Femur (tissue), 1 donor: ENCODE measurements at places on chromosomes 2 and 18.
A peak's percentile ranks its signal among the peaks of the same experiment; 100 is the strongest.

- no peak for DNase-seq
These were observed 30.6 kb downstream of the PTGR3 start for GRCh38 chr18:75178376-75178775.

DNA sequence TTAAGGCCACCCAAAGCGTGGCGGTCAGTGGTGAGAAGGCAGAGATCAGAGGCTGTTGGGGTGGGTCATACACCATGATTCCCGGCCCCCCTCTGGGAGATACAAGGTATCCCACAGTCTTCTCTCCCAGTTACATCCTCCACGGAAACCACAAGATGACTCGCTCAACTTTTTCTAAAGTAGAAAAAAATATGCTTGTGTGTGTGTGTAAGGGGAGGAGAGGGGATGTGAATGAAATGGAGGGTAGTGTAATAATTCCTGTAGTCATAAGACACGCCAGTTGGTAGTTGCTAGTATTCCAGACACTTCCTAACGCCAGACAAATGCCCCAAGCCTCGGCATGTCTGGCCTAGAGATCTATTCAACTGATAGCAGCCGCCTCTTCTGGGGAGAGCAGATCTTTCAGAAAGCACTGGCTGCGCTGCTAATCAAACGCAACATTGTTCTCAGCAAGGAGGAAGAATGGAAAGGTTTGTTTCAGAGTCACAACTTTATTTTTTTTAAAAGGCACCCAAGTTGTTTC lies 143.5 kb downstream of the TGIF1 start:
- DNase-seq, result peak; percentile 43

GRCh38 chr2:96143231-96143847 lies 1.9 kb downstream of the DUSP2 start:
- no peak for DNase-seq

GRCh38 chr2:85428343-85428881 lies 9.9 kb downstream of the SH2D6 start:
- no peak for DNase-seq

GRCh38 chr2:196233805-196234475 lies 62.6 kb upstream of the STK17B start:
- no peak for DNase-seq

DNA sequence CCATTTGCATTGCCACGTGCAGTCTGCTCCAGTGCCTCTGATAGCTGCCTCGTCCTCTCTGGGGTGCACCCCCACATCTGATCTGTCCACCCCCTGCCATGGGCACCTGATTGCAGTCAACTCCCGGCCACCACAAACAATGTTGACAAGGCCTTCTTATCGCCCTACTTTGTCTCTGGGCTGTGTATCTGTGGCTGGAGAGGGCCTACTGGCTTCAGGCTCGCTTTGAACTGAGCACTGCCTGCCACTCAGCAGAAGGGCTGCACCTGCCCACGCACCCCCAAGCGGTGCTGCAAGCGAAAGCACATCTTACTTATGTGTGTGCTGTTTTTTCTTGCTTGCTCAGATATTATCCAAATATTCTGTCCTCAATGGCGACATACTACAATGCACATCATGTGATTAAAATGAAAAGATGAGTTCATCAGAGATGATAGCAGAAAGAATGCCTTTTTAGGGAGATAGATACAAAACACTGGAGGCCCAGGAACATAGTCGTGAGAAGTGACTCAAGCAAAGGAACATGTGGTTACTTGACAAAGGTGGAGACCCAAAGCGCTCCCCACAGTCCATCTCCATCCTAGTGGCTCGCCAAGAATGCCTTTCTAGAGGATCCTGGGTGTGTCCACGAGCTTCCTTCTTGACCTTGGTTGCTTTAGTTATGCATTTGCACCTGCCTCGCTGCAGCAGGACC lies 28.8 kb downstream of the FBLN7 start:
- no peak for DNase-seq

DNA sequence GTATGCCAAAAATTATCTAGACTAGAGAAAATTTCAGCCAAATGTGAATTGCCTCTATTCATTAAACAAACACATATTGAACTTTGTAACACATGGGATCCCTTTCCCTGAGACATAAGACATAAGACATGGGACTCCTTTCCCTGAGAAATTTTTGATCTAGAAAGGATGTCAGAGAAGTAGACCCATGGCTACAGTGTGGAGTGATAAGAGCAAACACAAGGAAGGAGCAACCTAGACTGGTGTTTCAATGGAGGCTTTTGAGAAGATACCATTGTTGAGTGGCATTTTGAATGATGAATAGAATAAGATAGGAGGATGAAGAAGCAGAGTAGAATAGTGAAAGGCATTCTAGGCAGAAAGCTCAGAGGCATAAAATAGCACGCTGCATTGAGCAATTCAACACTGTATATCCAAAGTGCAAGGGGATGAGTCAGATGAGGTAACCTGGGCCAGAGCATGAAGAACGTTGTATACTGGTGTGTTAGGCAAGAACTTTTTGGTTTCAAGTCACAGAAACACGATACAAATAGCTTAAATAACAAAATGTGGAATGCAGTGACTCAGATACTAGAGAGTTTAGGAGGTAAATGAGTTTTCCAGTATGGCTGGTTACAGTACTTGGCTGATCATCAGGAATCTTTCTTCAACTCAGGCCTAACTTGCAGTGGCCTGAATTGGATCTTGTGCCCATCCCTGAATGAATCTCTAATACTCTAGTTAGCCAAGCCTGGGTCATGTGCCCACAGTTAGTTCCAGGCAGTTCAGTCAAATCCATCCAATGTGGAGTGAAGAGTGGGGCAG lies 129.8 kb upstream of the TANK start:
- no peak for DNase-seq

DNA sequence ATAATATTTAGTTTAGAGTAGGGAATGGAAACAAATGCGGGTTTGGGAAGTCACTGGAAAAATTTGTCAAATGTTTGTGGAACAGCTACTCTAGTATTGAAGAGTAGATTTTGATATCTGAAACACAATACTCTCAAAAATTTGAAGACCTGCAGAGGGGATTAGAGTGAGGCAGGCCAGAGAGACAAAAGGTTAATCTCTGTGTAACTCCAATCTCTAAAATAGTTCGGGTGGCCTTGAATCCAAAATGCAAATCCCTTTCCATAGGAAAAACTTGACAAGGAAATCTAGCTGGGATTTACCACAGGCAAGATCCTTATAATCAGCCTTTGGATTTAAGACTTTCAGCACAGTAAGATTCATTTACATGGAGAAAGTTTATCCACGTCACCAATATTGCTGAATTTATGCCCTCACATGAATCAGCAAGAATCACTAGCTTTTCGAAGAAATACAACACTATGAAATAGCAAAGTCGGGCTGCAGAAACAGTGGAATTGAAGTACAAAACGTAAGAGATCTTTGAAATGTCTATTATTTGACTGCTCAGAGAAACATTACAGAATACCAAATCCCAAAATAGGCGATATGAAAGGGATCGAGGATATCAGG lies 423.7 kb upstream of the ZNF804A start:
- no peak for DNase-seq

DNA sequence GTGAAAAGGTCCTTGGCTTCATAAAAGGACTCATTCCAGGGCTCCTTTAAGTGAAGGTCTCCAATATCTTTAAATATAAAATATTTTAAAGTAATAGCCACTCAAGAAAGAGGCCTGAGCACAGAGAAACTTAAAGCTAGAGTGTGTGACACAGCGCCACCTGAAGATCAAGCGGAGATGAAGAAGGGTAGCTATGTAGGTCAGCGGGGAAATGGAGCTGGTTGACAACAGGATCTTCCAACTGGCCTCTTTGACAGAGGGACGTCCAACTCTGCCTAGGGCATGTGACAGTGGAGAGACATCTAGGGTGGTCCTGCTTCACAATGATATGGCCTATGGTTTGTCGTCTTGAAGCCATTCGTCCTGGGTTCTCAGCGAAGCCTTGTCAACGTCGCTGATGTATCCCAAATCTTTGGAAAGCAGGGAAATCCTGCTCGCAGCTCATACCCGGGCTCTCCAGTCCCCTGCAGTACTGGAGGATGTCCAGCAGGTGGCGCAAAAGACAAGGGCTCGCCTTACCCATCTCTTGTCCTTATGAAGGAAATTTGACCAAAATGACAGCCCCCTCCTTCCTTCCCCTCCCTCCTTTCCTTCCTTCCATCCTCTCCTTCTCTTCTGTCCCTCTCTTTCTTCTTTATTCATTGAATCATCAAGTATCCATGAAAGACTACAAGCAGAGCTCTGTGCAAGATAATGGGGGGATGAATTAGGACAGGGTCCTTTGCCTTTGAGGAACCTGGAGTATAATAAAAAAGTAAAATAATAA lies 59.6 kb downstream of the LONRF2 start:
- DNase-seq, result peak; percentile 80

- no peak for DNase-seq
These were observed 68.9 kb upstream of the CAB39 start for GRCh38 chr2:230643576-230644291.

GRCh38 chr2:169415233-169415748 lies 53.0 kb upstream of the LRP2 start:
- no peak for DNase-seq

DNA sequence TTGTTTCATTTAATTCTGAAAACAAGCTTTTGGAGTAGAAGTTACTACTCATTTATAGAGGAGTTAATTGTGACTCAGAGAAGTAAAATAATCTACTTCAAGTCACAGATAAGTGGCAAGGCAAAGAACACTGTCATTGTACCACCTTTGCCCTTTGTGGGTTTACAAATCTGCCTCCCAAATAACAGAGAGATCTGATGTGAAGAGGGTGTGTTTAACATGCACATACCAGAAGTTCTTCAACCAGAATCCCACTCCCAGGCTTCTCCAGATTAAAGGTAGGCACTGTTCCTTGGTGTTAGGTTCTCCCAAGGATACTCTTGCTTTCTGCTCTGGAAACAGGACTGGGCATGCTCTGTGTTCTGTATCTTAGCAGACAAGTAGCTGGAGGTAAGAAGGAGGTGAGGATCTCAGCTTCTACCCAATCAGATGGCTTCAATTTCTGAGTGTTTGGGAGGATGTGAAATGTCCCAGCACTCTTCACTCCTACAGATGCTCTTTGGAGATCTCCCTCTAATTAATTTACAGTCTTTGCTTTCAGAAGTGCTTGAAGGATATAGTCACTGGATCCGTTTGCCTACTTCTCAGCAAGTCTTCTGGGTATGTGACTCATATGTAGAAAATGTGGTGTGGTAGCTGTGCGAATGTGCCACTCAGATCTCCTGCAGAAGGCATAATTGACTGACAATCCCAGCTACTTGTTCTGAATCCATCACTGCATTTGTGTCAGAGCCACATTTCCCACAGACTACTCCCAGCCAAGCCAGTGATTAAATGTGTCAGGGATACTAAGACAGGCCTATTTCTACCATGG lies 111.1 kb downstream of the KLHL14 start:
- DNase-seq, result no peak

DNA sequence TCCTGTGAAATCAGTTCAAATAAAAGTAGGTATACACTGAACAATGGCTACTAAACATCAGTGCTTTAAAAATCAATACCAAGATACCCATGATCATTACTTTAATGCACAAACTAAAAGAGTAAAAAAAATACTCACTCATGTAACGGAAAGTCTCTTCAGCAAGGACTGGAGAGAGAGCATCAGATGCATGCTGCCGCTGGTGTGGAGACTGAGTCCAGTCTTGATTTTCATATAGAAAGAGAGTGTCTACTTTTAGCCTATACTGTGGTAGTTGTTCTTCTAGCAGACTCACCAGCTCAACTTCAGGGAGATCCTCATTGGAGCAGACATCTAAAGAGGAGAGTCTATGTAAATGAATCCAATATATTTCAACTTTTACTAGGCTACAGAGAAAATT lies 44.0 kb downstream of the TRAK2 start:
- no peak for DNase-seq

DNA sequence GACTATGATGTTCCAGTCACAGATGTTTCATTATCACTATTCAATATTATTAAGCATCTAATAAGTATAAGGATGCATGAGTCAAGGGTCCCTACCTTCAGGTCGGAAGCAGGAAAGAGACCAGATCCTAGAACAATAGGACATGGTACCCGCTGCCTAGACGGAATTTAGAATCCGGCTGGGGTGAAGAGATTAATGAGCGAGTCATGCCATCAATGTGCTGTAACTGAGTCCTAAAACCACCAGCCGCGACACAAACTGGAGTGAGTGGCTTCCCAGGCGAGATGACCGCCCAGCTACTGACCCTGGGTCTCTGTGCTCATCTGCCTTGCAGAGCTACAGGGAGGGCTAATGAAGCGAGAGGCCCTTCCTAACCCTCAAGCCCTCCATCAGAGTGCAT lies 73.6 kb downstream of the DNMT3A start:
- DNase-seq, result no peak

DNA sequence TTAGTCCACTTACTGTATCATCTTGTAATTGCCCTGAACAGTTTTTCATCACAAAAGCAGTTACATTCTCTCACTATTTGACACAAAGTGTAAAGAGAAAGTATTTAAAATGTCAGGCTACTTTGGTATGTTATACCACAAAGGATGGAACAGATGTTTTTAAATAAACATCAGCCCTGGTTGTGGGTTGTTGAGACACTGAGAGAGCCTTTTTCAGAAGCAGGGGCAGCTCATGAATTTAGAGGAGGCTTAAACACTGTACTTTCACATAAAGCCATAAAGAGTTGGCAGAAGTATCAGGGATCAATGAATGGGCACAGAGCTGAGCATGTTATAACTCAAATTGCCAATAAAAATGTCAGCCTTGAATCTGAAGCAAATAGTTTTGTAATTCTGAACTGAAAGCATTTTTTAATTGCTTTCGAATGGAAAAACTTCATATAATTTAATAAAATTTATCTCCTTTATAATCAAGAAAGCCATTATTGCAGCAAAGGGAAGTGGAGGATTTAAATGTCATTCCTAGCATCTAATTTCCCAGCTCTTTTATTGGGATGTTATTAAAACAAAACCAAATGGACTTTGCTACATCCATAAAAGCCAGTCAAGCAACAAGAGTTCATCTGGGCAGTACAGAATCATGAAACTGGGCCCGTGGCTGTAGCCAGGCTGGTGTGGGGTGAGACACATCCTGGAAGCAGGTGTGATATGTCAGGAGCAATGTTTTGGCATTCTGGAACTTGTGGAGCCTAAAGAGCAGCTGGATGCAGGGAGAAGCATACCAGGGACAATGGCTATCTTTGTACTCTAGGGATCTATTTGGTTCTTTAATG lies 95.1 kb upstream of the NT5C1B start:
- no peak for DNase-seq

GRCh38 chr2:9842487-9843228 lies 616 bp upstream of the TAF1B start:
- DNase-seq, result peak; percentile 24

DNA sequence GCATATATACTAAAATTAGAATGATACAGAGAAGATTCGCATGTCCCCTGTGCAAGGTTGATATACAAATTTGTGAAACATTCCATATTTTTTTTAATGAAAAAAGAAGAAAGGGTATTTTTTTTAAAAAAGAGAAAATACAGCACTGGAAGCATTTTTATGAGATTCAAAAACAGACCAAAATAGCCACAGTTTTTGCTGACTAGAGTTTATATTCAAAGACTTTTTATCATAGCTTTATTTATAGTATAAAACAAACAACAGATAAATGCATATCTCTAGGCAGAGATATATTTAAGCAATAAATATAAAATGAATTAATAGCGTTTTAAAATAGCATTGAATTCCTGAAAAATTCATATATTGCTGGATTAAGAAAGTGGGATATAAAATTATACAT lies 436.5 kb upstream of the ACVR2A start:
- no peak for DNase-seq

- DNase-seq, result peak; percentile 88
These were observed 210.7 kb downstream of the KLHL29 start for GRCh38 chr2:23595601-23596251.
